Nasal cavity respiratory epithelium epithelial cell of viscerocranial mucosa (primary cell): ENCODE measurements at places on chromosomes 12 and 14. TPM values are rescaled to one million over a fixed set of nuclear protein-coding genes. Genes with fewer than 3 reads are reported as not detected.

CLEC1B gene
- not detected in 2 replicates for total RNA-seq

RERGL gene
- not detected in 2 replicates for total RNA-seq

HOXC5 gene
- total RNA-seq, result not detected in 2 replicates

PSMA6 gene
- total RNA-seq, result 140 and 204 TPM in 2 replicates

SYCP3 gene
- total RNA-seq, result under 0.01 and 0.36 TPM in 2 replicates

CFAP54 gene
- total RNA-seq, result under 0.01 and 0.78 TPM in 2 replicates

ANO4 gene
- total RNA-seq, result 2.4 and 7.8 TPM in 2 replicates

KCNMB4 gene
- total RNA-seq, result 0.68 and 1.9 TPM in 2 replicates

GZMH gene
- not detected in 2 replicates for total RNA-seq

CNIH1 gene
- 59.5 and 99.9 TPM in 2 replicates for total RNA-seq

TAC3 gene
- not detected in 2 replicates for total RNA-seq

P2RX7 gene
- under 0.01 and 2.1 TPM in 2 replicates for total RNA-seq

INHBC gene
- not detected in 2 replicates for total RNA-seq

NOP9 gene
- total RNA-seq, result 34.2 and 36.0 TPM in 2 replicates

RAB15 gene
- total RNA-seq, result under 0.01 and 0.28 TPM in 2 replicates

EGLN3 gene
- total RNA-seq, result 7.5 and 58.7 TPM in 2 replicates

GLT1D1 gene
- not detected in 2 replicates for total RNA-seq

POMT2 gene
- total RNA-seq, result 11.6 and 20.7 TPM in 2 replicates
